ENCODE measurements at places on chromosomes 16 and 17.

DNA sequence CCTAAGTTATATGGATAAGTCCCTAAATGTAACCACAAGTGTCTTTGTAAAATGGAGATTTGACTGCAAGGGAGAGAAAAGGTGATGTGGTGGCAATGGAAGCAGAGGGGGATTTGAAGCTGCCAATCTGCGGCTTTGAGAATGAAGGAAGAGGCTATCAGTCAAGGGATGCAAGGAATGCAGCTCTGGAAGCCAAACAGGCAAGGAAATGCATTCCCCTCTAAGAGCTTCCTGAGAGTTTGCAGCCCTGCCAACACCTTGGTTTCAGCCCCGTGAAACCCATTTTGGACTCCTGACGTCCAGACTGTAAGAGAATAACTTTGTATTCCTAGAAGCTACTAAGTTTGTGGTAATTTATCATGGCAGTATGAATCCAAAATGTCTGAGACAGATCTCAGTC is 167.3 kb upstream of the MPHOSPH6 start:
- no peak for DNase-seq

GRCh38 chr17:57067162-57067561 is 17.9 kb upstream of the AKAP1 start:
- no peak for DNase-seq

- DNase-seq, result no peak
Observed at GRCh38 chr16:9900576-9900975, 281.7 kb downstream of the GRIN2A start.

- DNase-seq, result no peak
Observed at GRCh38 chr16:66182592-66182991, 183.9 kb upstream of the CDH5 start.

GRCh38 chr17:4477255-4477791 is 21.4 kb upstream of the SPNS2 start:
- DNase-seq, result no peak

DNA sequence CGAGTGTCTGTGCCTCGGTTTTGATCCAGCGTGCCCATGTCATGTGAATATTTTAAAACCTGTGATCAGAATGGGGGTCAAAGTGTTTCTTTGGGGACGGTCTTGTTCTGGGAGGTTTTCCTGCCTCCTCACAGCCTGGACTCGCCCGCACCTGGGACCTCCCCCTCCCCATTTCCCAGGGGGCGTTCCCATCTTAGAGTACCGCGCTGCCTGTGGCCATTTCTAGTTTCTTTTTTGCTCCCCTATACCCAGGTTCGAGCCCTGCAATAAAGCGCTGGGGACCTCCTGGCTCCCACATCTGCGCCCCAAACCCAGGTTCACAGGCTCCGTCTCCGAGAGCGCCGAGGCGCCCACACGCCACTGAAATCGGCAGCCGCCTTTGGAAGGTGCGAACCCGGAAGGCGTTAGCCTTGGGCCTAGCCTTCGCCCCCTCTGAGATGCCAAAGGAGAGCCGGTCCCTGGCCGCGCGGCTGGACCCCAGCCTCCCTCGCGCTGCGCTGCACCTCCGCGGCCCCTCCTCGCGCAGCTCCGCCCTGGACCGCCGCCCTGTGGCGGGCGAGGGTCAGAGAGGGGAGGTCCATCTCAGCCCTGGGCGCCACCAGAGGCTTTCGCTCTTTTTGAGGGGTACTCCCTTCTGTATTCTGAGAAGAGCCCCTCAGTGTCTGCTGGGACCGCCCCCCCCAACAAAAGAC is 1.7 kb downstream of the KCNJ12 start:
- DNase-seq, result no peak

GRCh38 chr16:53080345-53081031 is 25.7 kb downstream of the CHD9 start:
- no peak for DNase-seq

DNA sequence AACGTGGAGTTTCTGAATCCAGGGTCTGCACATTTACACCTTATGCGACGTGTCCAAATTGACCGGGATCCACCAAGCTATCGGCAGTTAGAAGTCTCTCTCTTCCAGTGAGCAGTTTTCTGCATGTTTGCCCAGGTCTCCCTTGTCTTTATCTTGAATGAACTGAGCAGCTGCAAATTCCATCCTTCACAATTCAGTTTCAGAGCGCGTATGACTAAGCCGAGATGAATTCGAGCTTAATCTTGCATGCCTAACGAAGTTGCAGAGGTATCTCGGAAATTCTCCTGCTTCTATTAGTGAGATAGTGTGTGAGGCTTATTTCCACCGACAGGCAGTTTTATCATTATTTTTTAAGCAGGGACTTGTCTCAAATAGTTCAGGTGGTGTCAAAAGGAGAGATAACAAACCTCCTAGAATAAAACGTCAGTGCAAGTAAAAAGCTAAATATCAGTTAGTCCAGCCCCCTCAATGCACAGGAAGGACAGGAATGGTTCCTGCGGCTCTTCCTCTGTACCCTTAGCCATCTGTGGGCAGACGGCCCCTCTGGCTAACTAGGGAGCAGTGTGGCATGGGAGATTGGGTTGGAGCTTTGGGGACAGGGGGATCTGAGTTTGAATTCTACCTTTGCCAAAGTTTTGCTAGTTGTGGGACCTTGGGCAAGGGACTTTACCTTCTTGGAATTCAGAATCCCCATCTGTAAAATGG is 93.0 kb upstream of the GPR139 start:
- DNase-seq, result no peak

DNA sequence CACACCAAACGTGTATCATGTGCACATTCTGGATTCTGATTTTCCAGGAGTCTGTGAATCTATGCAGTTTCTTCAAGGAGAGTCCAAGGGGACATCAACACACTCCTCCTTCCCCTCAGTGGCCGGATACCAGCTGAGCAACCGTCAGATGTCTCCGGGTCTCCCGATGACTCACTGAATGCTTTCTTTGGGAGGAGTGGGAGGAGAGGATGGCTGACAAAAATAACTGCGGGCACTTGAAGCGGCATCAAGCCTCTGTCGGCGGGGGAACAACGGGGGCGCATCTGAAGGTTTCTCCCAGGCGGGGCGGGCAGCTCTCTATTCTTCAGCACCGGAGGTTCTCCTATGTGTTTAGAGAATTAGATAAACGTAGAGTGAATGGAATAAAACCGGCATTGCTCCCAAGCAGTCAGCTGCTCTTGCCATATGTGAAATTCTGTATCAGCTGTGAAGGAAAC is 24.6 kb upstream of the LRRC75A start:
- no peak for DNase-seq

- no peak for DNase-seq
Observed at GRCh38 chr16:72857834-72858664, 189.9 kb downstream of the ZFHX3 start.

- no peak for DNase-seq
Observed at GRCh38 chr16:9372934-9373890, 281.8 kb downstream of the HAPSTR1 start.

DNA sequence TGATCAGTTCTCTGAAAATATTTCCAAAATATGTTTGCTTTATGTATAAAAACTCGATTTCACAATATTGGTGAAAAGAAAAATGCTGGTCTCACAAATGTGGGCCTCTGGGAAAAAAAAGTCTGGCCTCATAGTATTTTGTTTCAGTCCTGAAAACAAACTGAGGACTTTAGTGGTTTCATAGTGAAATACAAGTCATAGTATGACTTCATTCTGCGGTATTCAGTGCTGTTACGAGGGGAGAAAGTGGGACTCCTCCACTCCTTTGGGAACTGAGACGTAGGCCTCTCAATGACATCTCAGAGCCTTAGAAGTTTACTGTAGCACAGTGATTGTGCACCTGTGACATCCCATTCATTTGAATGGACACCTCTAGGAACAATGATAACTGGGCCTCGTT is 56.0 kb downstream of the CYB561 start:
- no peak for DNase-seq

- no peak for DNase-seq
Observed at GRCh38 chr16:68081861-68082628, 3.1 kb upstream of the NFATC3 start.

GRCh38 chr17:80868022-80868609 is 123.5 kb upstream of the CHMP6 start:
- DNase-seq, result no peak

- DNase-seq, result no peak
Observed at GRCh38 chr17:75417054-75417580, 11.6 kb upstream of the GRB2 start.

GRCh38 chr17:1486802-1487695 is 5.4 kb downstream of the MYO1C start:
- DNase-seq, result peak; percentile 81

GRCh38 chr16:87951552-87952538 is 611 bp downstream of the BANP start:
- peak; percentile 32 for DNase-seq

- DNase-seq, result no peak
Observed at GRCh38 chr17:69577098-69577497, 162.6 kb downstream of the MAP2K6 start.

GRCh38 chr16:87636050-87636684 is 33.9 kb downstream of the JPH3 start:
- peak; percentile 77 for DNase-seq

GRCh38 chr17:69650881-69651280 is 236.4 kb downstream of the MAP2K6 start:
- DNase-seq, result no peak

DNA sequence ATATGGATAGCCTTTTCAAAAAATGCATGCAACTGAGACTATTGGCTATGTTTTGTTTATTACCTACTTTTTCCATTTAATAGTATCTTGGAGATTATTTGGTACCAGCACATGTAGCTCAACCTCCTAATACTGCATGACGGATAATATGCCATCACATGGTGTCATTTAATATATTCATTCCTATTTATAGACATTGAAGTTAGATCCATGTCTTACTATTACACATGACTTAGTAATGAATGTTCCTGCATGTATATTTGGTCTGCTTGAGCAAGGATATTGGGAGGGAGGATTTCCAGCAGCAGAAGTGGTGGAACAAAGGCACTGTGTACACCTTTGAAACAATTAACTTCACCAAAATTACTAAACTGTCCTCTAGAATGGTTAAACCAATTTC is 561.3 kb downstream of the WWOX start:
- no peak for DNase-seq

DNA sequence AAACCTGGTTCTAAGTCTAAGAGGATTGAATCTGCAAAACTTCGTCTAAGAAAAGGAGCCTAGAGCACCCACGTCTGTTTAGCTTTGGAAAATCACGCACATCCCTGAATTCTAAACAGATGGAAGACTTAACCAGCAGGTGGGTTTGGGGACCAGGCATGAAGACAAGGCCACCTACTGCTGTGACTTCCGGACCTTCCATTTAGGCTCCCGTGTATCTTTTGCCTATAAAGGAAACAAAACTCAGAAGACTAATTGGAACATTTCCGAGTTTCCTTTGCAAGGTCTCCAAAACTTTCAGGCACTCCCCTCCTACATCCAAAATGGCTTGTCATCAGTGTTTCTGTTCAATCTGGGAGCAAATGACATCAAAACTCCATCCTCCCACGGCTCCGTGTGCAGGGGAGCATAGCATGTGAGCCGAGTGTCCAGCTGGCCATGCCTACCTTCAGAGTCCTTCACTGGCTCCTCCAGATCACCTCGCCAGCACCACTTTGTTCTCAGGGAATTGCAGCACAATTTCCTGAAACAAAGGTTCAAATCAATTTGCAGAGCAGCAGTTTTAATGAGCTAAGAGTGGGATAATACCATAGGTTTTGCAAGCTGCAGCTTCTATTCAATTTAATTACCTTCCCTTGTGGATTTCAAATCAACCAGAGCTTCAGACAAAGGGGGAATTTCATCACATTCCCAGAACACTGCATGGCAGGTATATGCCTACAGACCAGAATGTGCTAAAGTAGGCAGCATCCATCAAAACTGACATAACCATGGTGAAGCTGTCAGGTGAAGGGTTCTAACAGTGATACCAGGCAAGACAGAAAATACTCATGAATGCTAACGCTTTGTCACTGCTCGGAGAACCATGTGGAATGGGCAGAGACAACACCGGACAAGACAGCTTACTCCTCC is 23.5 kb downstream of the CACNG1 start:
- no peak for DNase-seq
